GM12864 (cell line): ENCODE measurements at places on chromosomes 12 and 14.
A peak's percentile ranks its signal among the peaks of the same experiment; 100 is the strongest.

DNA sequence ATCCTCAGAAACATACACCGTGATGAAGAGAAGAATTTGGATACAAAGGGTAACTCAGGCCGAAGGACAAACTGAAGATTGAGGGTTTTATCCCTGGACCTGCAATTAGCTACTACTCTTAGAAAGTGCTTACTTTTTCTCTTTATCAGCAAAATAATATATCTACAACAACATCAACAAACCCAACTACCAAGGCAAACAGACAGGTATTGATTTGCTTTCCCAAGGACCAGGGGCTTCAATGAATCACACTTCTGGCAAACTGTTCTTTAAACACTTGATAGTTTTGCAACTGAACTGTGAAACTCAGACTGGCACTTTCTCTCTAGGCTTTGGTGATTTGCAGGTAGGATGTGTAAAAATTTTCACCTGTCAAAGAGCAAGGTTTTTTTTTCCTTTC is 247.5 kb downstream of the SEC23A start:
- DNase-seq = no peak

- no peak for DNase-seq
Observed at GRCh38 chr14:75277008-75277814, 1.4 kb upstream of the FOS start.

DNA sequence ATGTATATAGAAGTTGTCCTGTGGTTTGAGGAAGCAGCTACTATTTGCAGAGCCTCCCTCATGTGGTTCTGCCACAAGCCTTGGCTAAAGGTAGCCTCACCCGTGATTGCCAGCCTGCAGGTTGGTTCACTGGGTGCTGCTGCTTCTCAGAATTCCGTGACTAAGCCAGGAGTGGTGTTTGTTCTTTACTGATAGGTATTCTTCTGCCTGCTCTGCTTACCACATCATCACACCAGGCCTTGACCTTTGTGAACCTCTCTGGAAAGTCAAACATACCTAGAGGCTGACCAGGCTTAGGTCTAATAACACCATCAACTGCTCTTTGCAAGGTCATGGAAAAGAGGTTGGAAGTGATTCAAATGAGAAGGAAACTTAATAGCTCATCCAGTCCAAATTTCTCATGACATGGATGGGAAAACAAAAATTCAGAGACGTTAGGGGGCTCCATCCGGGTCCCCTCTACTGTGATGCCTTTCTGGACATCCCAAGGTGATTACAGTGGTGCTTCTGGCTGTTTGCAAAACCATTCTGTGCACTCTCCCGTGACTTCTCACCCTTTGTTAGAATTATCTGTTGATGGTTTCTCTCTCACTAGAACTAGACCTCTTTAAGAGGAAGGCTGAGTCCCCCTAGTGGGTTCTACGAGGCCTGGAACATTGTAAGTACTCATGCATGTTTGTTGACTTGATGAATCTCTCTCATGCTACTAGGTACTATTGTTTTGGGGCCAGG is 8.5 kb upstream of the SOCS2 start:
- no peak for DNase-seq

- DNase-seq = no peak
Observed at GRCh38 chr12:52873832-52874572, 25.2 kb upstream of the KRT78 start.

DNA sequence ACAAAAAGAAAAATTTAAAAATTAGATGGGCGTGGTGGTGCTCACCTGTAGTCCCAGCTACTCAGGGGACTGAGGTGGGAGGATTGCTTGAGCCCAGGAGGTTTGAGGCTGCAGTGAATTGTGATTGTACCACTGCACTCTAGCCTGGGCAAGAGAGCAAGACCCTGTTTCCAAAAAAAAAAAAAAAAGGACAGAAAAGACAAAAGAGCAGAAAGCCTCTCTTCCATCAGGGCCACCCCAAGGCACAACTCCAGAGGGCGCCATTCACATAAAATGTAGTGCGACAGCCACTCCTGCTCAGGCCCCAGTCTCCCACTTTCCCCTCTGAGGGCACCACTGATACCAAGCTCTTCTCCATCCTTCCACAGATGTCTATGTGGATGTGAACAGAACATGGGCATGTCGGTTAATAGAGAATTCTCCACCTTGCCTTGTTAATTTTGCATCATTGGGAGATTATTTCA is 41.8 kb downstream of the DGLUCY start:
- DNase-seq = no peak

DNA sequence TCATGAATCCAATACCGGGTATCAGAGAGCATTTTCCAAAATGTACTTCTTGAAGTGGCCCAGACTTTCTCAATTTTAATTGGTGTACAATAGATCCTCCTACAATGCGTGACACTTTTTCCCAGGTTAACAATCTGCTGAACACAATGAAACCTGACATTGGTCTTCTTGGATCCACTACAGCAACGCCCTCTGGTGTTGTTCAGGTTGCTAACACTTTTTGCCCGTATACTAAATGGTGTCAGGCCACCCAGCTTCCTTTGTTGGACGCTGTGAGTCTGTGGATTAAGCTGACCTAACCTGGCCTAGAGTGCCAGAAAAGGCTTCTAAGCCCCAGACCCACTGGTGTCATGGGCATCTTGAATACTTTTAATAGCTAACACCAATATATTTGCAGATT is 89.2 kb downstream of the KCNK10 start:
- DNase-seq = peak; percentile 7

DNA sequence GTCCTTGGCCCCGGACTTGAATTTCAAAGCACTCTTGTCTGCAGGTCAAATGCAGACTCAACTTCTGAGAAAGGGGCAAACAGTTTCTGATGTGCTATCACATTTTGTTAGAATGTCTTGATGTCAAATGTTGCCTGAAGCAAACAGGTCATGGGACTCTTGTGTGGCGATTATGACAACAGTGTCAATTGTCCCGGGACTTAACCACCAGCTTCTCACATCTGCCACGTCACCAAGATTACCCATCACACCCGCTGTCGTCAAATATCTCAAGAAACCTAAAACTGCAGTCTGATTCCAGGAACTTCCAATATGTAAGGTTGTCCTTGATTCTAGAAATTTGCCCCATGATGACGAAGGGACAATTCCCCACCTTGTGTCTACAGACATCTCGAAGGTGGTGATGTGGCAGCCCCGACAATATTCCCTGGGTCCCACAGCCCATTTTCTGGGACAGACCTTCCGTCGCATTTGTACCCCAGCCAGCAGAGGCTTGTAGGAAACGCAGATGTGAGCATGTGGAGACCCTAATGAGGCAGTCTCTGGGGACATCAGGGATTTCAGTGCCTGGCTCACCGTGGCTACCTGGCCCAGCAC is 21.3 kb downstream of the LRTM2 start:
- DNase-seq = no peak

DNA sequence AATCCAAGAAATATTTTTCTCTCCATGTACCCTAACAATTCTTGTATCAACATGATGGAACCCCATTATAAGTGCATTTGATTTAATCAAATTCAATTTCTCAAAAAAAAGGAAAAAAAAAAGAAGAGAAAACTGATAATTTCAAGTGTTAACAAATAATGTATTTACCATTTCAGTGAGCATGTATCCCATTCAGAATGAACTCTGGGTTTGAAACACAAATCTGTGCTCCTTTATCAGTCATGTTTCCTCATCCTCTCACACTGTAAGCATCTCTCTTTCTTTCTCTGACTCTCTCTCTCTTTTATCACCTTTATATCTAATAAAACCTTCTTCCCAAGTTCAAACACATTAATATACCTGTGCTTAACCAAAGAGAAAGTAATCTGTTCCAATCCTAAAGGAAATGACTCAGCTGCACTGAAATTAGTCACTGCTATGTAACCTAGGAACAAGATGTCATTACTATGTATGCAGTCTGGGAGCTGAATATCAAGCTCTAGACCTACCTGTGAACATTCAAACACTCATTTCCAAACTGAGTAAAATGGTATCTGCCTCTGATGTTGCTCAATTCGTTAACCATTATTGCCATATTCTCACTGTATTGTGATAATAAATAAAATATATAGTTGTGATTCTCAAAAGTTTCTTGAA is 135.0 kb upstream of the LRIG3 start:
- no peak for DNase-seq

GRCh38 chr12:47776471-47777143 is 3.6 kb downstream of the SLC48A1 start:
- DNase-seq = no peak

GRCh38 chr12:49582850-49583249 is 14.9 kb upstream of the MCRS1 start:
- no peak for DNase-seq

DNA sequence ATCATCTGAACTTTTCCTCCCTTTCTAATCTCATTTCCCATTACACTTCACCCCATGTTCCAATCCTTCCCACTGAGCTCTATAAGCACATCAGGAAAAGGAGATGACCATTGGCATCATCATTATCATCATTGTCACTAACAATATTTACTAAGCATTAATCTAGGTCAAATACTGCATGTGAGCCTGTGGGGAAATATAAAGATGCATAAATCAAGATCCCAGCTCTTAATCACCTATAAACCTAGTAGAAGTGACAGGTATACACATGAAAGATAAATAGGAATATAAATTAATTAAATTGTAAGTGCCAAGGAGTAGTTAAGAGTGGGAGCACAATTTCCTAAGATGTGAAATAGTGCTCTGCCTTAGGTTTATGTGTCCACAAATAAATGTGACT is 100.6 kb downstream of the OTOGL start:
- no peak for DNase-seq

GRCh38 chr12:89134213-89134770 is 218.0 kb downstream of the DUSP6 start:
- DNase-seq = no peak

DNA sequence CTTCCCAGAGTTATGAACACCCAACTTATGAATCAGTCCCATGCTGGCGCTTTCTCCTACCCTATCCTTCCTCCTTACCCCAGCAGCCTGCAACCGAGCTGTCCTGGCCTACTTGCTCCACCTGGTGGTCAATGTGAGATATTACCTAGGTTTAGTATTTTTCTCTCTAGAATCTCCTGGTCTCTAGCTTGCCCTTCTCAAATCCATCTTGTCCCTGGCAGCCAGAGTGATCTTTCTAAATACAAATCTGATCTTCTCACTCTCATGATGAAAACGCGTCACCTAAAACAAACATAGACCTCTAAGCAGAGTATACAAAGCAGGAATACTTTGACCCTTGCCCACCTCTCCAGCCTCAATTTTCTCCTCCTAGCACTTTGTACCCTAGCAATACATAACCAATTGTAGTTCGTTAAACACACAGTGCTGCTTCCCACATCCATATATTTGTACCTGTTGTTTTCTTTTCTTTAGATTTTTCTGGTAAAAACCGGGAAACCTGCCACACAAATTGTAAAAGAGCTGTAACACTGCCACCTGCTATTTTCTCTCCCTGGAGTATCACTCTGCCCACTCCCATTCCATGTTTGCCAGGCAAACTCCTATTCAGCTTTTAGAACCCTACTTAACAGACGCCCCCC is 20.0 kb upstream of the TCP11L2 start:
- DNase-seq = peak; percentile 38

GRCh38 chr12:52362118-52362726 is 5.1 kb downstream of the KRT85 start:
- DNase-seq = no peak

- peak; percentile 63 for DNase-seq
Observed at GRCh38 chr14:89417465-89418225, 612 bp upstream of the FOXN3 start.

GRCh38 chr12:93204896-93205295 is 172.8 kb upstream of the NUDT4 start:
- no peak for DNase-seq

DNA sequence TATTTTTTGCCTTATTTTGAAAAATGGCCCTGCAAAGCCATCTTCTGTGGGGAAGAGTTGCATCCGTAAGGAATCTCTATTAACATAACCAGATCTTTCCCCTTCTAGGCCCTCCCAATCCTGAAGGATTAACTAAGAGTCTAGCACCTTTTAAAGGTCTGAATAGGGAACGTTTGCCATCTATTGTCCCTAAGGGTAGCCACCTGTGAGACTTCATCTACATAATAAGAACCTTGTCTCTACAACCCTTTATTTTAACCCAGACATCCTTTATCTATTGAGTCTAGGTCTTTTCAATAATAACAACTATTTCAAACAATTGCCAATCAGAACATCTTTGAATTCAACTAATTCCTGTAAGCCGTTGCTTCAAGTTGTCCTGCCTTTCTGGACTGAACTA is 4.4 kb downstream of the EDDM3B start:
- DNase-seq = no peak

DNA sequence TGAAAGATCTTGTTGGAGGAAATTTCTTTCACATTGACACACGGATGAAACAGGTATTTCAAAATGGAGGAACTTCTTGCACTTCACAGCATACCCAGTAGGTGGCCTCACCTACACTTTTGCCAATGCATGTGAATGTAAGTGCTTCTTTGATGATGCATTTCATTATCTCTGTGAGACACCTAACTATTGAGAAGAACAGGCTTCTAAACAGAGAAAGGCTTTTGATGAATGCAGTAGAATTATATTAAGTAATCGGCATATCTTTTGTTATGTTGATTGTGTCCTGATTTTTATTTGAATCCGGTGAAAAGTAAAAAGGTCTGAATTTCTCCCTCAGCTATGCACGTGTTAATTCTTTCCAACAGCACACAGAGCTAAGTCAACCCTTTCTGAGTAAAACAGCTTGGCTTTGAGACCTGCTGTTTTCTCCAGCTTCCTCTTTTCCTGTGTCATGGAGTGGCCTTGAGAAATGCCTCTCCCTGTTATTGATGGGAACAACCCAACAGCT is 399.0 kb downstream of the NAV3 start:
- peak; percentile 27 for DNase-seq

DNA sequence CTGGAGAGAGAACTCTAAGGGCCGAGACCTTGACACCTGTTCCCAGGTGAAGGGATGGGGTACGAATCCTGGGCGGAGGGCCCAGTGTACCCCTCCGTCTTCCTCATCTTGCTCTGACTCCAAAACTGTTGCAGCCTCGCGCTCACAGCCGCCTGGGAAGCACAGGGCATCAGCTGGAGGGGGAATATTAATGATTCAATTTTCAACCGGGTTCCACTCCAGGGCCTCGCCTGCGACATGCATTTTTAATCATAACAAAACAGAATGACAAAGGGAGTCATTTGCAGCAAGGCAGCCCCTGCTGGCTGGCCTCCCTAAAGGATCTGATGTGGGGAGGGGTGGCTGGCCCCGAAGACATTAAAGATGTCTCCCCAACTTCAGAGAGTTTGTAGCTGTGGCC is 41.6 kb upstream of the ESRRB start:
- no peak for DNase-seq

- DNase-seq = no peak
Observed at GRCh38 chr12:123937707-123938591, 34.7 kb downstream of the CCDC92 start.

- DNase-seq = no peak
Observed at GRCh38 chr12:45914090-45914489, 76.3 kb downstream of the SCAF11 start.
